ENCODE measurements at places on chromosomes 7 and 10.
A peak's percentile ranks its signal among the peaks of the same experiment; 100 is the strongest.

DNA sequence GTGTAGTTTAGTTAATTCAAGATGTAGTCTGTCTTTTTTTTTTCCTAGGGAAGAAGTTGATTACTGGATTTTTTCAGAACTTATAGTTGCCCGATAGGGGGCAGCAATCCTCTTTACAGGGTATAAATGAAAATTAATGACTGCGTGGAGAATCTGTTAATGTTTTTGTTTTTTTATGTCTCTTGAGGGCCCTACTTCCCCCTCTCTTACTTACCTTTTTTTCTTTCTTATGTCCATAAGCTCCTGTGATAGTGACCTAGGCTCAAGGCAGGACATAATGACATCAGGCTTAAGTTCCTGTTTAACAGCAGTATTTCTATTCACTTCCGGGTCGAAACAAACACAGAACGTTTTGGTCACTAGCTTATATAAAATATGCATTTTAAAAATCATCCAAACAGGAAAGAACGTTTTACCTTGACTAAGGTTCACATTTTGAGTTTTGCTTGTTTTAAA, 18.8 kb downstream of the CDC123 start:
- no peak for DNase-seq

GRCh38 chr10:24900888-24901685, 51.3 kb downstream of the PRTFDC1 start:
- DNase-seq: no peak

GRCh38 chr10:35005868-35006267, 84.3 kb downstream of the CUL2 start:
- DNase-seq: peak; percentile 99

- DNase-seq: peak; percentile 42
Observed at GRCh38 chr10:94066411-94066810, 72.7 kb downstream of the PLCE1 start.

DNA sequence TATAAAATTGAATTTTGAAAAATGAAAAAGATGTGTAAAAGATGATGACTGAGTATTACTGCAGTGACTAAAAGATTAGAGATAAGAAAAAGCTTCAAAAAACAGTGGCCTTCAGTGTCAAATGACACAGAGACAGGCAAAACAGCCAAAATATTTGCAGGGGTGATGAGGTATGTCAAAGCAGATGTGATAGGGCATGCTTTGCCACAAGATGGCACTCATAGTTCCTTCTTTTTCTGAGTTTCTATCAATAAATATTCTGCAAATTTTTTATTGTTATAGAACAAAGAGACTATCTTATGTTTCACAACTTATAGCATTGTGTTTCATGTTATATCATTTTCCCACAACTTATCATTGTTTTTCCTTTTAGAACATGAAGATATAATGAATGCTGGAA, 344.1 kb upstream of the HPS1 start:
- no peak for DNase-seq

DNA sequence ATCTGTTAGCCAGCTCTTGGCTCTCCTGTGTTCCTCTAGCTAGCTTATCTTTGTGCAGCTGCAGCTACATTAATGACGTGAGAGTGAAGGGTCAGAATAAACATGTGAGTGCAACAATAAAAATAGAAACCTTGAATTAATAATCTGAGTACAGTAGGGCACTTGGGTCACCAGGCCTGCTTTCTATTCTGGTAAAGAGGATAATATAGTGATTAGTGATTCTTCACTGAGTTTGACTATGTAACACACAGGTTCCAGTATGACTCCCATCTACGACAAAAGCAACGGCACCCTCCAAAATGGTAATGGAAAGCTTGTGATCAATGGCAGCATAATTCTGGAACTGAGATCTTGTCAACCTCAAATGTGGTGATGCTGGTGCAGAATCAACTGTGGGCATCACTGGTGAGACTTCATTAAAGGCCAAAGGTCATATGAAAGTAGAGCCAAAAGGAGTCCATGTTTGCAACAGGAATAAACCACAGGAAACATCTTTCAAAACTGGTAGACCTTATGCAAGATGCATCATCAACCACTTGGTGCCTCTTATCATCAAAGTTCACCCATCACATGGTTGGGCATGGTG, 77.6 kb downstream of the NRBF2 start:
- no peak for DNase-seq

GRCh38 chr7:7157177-7157886, 25.0 kb upstream of the C1GALT1 start:
- peak; percentile 90 for DNase-seq

DNA sequence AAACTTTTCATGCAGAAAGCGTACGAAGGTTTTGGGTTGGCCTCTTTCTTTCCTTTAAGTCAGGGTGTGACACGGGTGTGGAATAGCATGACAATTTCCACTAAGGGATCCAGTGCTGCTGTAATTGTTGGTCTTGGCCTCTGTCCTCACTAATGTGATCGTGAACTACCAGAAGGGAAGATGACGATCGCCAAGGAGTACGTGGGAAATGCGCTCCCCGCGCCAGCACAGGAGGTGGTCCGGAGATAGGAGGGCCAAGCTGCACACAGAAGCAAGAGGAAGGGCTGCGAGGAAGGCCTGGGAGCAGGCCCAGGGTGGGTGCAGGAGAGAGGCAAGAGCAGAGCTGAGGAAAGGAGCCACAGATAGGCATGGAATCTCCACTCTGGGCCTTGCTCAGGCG, 79.7 kb upstream of the PODXL start:
- DNase-seq: no peak

- DNase-seq: no peak
Observed at GRCh38 chr7:10913457-10913856, 60.2 kb upstream of the PHF14 start.

GRCh38 chr7:44219371-44220045, 18.7 kb downstream of the YKT6 start:
- no peak for DNase-seq

- DNase-seq: no peak
Observed at GRCh38 chr10:94239696-94240095, 123.0 kb downstream of the NOC3L start.

DNA sequence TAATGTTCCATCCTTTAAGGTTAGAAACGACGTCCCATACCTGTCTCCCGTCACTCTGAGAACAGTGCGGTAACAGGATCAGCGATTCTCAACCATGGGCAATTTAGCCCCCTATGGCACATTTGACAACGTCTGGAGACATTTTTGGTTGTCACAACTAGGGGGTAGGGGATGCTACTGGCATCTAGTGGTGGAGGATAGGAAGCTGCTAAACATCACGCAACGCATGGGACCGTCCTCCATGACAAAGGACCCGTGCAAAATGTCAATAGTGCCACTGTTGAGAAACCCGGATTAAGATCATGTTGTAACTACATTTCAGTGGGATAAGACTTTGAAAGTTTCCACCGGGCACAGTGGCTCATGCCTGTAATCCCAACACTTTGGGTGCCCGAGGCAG, 5.0 kb upstream of the PAXIP1 start:
- no peak for DNase-seq

GRCh38 chr10:12974078-12974477, 27.4 kb downstream of the CCDC3 start:
- DNase-seq: no peak

- DNase-seq: peak; percentile 60
Observed at GRCh38 chr10:120823266-120823665, 27.9 kb upstream of the WDR11 start.

DNA sequence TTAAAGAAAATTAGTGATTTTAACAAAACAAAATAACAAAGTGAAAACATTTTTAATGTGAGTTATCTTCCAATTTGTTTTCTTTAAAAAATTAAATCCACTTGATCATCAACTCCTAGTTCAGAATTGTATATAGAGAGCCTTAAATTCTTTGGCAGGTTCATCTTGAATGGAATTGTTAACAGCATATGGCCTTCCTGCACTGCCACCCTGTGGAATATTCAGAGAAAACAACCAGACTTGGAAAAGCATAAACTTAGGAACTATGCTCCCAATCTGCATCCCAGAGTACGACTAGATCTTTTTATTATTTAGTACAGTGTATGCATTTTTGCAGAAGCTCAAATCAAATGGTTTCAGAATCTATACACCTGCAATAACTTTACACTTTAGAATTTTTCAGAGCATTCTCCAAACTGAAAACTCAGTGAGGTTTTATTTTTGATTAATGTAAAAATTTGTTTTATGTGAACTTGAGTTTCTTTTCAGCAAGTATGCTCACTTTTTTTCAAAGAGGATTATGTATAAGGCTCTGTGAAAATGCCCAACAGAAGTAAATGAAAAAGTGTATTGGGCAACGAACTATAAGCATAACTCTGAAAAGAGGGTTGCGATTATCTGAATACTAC, 44.9 kb upstream of the ANK3 start:
- DNase-seq: no peak

GRCh38 chr10:72277996-72278667, 4.4 kb downstream of the DDIT4 start:
- no peak for DNase-seq

GRCh38 chr10:34699904-34700517, 115.1 kb downstream of the PARD3 start:
- no peak for DNase-seq

GRCh38 chr10:3293581-3294431, 121.2 kb upstream of the PITRM1 start:
- DNase-seq: peak; percentile 63

GRCh38 chr7:157431173-157431950, 94.6 kb downstream of the DNAJB6 start:
- no peak for DNase-seq

- no peak for DNase-seq
Observed at GRCh38 chr7:75688200-75689136, 50.3 kb downstream of the HIP1 start.

GRCh38 chr10:71266147-71266917, 52.7 kb upstream of the SLC29A3 start:
- peak; percentile 65 for DNase-seq

Data from astrocyte (in vitro differentiated cells and primary cell).